ENCODE measurements at places on chromosomes 5 and 9.

- DNase-seq: no peak
These were observed 160.8 kb upstream of the CDKN2B start for GRCh38 chr9:22169727-22170503.

DNA sequence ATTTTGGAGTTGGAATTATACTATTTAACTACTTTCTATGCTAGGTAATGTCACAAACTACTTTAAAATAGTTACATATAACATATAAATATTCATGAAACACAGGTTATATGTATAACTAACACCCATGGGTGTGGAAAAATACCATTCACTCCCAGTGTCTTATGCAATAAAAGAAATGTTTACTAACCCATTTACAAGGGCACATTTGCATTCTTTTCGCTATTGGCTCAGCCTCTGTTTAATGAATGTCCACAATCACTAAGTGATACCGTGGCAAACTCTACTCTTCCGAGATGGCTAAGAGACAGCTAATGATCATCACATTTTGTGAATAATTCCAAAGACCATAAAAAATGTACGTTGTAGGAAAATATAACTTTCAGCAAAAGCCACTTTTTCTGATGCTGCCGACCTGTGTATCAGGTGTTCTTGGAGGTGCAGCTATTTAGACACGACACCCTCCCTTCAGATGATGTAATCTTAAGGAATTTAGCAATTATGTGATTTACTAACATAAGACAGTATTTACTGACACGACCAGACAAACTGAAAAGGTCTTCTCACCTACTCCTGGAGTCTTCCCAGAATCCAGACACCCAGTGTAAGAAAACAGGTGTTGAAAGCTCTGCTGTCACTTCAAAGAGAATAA is 121.7 kb upstream of the FAM120A start:
- no peak for DNase-seq

GRCh38 chr5:130605234-130605633 is 559.8 kb downstream of the HINT1 start:
- DNase-seq: no peak

DNA sequence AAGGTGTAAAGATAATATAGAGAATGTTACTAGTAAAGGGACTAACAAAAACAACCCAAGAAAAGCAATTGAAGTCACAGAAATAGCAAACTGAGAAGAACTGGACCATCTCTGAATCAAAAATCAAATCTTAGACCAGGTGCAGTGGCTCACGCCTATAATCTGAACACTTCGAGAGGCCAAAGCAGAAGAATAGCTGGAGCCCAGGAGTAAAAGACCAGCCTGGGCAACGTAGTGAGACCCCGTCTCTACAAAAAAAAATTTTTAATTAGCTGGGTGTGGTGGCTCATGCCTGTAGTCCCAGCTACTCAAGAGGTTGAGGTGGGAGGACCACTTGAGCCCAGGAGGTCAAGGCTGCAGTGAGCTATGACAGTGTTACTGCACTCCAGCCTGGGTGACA is 27.3 kb downstream of the WNT8A start:
- no peak for DNase-seq

GRCh38 chr5:160165137-160166068 is 46.2 kb upstream of the PWWP2A start:
- DNase-seq: no peak

DNA sequence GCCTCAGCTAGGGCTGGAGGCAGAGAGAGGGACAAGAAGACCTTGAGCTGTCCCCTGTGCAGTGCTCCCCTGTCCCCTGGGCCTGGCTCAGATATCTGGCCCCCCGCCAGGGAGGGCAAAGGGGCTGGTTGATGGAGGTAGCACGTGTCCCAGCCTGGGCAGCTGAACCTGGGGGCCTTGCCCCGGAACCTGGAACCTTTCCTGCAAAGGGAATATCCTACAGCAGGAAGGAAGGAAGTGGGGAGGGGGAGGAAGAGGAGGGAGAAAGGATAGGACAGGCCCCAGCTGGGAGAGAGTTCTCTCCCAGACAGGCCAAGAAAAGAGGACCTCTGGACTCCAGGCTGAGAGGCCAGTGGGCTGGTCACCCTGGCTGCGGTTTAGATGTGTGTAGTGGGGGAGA is 27.6 kb upstream of the PSD2 start:
- DNase-seq: no peak

DNA sequence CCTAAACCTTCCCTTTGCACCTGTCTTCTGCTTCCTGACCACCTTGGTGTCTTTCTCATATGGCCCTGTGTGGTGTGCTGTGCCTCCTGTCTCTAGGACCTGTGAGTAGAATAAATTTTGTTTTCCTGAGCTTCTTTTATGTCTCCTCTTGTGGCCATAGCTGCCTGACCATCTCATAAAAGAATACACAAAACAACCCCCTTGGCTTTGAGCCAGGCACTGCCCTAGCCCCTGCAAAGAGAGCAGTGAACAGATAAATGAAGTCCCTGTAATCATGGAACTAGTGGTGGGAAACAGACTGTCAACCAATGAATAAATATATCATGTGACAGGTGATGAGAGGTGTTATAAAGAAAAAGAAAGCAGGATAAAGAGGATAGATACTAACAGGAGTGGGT is 485.1 kb downstream of the CSNK1G3 start:
- no peak for DNase-seq

DNA sequence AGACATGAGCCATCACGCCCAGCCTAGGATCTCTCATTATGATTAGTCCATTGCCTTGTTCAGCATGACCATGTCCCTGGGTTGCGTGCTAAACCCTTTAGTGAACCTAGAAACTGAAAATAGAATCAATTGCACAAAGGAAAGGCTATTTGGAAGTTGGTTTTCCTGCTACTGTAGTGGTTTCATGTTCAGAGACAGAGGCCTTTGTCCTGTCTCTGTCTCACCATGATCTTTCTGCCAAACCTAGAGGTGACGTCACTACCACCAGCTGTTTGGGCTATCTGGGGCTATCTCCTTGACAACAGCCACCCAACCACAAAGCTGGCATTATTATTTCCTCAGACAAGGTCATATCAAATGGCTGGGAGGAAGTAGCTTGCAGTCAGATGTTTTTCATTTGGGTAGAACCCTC is 4.0 kb upstream of the CDK5RAP2 start:
- DNase-seq: no peak

GRCh38 chr5:158922816-158923215 is 176.9 kb downstream of the EBF1 start:
- DNase-seq: no peak

DNA sequence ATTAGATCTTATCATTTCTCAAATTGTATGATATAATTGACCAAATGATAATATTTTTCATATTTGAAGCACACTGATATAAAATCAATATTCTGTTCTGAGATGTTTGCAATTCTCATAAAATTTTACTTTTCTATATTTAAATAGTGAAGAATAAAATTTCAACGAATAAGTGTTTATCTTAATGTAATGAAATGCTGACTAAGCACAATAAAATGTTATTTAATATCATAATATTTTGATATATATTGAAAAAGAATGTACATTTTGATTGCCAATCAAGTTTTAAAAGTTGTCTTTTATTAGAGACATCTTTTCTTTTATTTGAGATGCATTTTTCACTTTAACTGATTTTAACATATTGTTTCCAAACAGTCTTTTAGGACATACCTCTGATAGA is 416.1 kb downstream of the TAF11L14 start:
- no peak for DNase-seq

GRCh38 chr5:174273325-174273724 is 227.8 kb downstream of the NSG2 start:
- DNase-seq: no peak

- DNase-seq: no peak
These were observed 83.9 kb upstream of the TAS2R1 start for GRCh38 chr5:9713959-9714586.

- no peak for DNase-seq
These were observed 205.8 kb downstream of the GABBR2 start for GRCh38 chr9:98502976-98503325.

DNA sequence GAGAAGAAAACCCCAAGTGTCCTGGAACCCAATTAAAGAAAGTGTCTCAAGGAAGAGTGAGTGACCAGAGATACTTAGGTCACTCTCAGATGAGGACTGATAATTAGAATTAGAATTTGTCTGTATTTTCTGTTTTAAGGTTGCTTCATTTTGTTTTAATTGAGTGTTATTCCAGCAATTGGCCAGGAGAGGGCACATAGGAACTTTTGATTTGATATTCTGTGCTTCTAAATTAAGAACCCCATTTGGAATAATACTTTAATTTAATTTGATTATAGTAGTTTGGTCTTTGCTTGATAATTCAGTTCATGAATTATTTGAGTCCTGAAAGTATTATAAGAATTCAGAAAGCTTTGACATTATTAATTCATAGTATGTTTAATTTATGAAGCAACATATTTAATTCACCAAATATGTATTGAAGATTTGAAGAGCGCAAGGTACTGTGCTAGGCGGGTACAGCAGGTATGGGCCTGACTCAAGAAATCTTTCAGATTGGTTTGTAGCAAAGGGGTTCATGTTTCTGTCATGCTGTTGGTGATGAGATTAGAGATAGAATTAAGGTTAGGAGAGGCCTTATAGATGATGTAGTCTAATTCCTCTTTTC is 4.9 kb downstream of the MRPL22 start:
- no peak for DNase-seq

GRCh38 chr5:123482258-123482657 is 29.7 kb upstream of the CSNK1G3 start:
- DNase-seq: no peak

DNA sequence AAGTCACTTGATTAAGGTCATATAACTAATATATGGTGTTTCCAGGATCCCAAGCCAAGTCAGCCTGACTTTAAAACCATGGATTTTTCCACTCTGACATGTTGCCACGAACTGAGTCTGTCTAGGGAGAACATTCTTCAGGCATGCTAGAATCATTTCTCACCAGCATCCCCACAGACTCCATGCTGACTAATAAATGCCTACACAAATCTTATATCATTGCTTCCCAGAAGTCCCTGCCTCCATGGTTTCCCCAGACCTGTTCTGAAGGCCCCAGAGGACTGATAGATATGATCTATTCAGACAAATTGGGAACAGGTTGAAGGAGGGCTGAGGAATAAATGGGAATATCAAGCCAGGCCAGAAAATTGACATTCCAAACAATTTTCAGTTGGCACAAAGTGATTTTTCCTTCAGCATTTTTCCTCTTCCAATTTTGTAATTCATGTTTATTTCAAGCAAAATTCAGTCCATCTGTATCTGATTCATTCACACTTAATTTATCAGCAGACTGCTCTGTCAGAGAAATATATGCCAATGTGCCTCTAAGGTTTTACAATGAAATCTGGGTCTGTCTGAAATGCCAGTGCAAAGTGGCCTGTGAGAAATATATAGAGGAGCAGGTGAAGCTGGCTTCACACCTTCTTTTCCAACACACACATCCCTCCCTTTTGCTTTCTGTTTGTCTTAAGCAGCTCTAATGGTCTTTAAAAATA is 413.6 kb upstream of the TNC start:
- no peak for DNase-seq

GRCh38 chr5:149325166-149325735 is 20.0 kb upstream of the GRPEL2 start:
- DNase-seq: no peak

DNA sequence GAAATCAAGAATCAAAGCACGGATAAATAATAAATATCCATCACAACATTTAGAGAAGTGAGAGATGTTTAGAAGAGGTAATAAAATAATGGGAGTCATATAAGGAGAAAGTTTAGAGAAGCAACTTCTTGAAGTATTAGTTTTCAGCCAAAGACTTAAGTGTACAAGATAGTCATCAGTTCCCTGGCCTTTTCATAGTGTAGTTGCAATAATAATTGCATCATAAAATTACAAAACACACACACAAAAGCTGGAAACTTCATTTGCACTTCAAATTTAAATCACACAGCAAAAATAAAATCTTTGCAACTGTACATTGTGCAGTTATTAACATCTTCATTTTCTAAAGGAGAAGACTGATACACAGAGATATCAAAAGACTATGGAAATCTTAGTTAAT is 319.1 kb upstream of the RGMB start:
- DNase-seq: no peak

GRCh38 chr9:35791297-35791921 is at the start of gene NPR2:
NPR2 (plus strand) TSS chr9:35791591; CDS start chr9:35792409, 818 bp downstream.
- DNase-seq: no peak

DNA sequence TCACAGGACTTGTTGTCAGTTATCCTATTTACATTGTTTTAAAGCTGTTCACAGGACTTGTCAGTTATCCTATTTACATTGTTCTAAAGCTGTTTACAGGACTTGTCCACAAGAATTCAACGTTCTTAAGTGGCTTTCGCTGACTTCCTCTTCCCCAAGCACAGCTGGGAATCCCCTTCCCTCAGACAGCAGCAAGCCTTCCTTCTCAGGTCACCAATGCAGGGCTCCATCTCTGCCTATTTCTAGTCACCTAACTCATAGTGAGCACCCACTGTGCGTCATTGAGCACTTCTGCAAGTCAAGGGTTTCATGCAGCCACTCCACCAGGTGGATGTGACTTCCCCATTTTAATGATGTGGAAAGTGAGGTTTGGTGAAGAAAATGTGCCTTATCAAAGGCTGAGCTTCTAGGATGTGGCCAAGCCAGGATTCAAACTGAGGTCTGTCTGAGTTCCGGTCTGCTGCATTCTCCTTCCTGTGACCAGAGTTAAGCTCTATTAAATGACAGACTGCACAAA is 109.8 kb upstream of the ZNF462 start:
- no peak for DNase-seq

DNA sequence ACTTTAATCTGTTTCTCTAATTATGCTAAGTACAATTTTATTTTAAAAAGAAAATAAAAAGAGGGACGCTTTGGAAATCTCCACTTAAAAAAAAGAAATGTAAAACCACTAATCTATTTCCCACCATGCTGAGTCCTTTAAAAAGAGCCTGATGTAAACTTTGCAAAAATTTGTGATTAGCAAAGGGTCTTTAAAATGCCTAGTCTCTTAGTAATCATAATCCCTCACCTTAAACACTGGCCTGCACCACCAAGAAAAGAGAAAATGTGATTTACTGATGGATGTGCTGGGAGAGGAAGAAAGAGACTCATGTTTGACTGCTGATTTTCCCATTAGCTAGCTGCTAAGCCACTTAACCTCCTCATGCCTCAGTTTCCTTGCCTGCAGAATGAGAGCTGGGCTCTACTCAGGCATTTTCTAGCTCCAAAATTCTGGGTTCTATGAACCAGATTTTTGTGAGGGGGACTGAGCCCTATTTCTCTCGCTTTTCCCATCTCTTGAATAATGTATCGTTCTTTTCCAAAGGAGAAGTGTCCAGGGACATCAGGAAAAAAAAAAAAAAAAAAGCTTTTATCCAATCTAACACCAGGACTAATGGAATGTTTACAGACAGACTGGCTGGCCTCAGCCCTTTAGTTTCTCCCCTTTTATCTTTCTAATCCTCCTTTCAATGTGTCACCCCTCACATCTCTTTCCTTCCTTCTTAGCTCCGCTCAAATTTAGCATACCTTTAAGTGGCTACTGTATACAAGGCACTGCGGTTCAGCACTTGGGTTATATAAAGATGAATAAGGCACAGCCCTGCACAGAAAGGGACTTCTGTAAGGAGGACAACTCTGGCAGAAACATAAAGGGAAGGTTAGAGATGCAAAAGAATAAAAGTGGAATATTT is 312.4 kb downstream of the ARL15 start:
- no peak for DNase-seq

DNA sequence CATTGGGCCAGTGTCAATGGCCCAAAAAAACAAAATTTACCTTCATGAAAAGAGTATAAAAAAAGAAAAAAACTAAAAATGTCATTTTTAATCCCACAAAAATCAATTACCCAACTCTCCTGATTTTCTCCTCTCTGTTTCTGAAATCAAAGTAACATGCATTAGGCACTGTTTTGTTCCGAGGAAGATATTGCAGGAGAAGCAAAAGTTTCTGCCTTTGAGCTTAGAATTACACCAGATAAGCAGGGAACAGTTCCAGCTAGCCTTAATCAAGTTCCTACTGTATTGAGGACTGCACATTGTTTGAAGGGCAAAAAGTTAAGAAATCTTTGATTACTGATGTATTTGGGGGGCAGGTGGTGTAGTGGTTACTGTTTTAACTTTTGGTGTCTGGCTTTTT is 1.1 kb upstream of the PRKAA1 start:
- no peak for DNase-seq
